ENCODE measurements at places on chromosomes 16 and 17.

- no peak for DNase-seq
Observed at GRCh38 chr17:6943406-6943805, 52.4 kb upstream of the ALOX12 start.

GRCh38 chr17:68456339-68457167 is 743 bp downstream of the WIPI1 start:
- DNase-seq, result no peak

GRCh38 chr17:65750631-65751115 is 189.2 kb upstream of the AXIN2 start:
- DNase-seq, result peak; percentile 2

DNA sequence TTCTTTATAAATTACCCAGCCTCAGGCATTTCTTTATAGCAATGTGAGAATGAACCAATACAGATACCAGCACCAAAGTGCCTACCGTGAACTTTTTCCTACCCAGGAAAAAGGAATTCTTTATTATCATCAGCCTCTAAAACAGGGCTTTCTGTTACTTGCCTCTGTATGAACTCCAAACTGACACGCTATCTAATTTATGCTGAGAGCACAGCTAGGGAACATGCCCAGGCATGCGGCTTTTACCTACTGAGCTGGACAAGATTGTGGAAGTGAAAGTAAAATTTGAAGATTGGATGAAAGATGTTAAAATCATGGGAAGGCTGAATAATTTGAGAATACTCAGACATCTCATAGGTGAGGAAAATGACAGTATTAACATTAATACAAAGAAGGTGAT is 24.4 kb upstream of the ADCY9 start:
- DNase-seq, result no peak

DNA sequence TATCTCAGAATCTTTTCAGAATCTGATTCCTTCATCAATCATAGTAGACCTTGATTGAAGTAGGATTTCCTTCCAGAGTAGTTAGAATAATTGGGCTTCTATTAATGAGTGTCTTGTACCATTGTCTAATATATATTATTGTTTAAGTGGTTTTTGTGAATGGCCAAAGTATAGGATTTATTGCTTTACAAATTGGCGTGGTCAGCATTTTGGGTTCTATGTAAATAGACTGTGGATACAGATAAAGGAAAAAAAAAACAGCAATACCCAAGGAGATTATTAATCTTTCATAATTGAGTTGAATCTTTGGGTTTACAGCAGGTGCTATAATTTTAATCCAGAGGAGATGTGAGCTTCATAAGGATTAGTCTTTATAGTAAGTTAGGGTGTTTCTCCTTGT is 64.3 kb downstream of the AP2B1 start:
- no peak for DNase-seq

DNA sequence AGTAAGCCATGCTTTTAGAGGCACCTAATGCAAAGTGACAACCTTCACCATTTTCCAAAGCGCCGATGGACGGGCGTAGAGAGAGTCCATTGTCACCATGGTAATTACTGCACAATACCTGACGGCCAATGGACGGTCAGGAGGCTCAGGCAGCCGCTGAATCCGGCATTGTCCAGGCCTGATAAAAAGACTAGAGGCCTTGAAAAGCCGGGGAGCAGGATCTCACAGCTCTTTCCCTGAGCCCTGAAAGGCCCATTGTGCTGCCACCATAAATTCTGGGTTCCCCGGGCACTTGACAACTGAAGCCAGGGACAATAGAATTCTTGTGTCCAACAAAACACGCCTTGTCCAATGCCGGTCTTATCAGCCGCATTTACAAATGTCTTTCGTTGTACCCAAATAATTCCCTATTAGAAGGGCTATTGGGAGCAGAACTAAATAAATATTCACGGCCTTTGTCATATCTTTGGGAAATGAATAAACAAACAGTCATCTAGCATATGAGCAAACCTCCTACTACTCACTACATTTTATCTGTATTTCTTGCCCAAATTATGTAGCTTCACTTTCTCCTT is 62.4 kb downstream of the CDH11 start:
- DNase-seq, result no peak

DNA sequence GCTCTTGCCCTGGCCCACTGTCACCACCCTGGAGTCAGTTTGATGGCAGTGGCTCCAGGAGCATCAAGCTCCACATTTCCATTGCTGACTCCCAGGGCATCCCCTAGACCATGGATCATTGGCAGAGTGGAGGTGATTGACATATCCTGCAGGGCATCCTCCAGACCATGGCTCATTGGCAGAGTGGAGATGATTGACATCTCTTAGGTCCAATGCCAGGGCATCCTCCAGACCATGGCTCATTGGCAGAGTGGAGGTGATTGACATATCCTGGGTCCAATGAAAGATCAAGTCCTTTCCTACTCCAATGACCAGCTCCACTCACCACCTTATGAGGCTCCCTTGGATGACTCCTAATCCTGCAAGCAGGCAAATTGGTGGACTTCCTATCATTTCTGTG is 174.3 kb upstream of the NLRP1 start:
- no peak for DNase-seq

Measured in stimulated activated CD8-positive, alpha-beta memory T cell treated with anti-CD3 and anti-CD28 coated beads, Interleukin-4, amount 100 ng/mL, for 4 hours (primary cell).